ENCODE measurements at places on chromosomes 11 and 22. TPM values are rescaled to one million over a fixed set of nuclear protein-coding genes. Genes with fewer than 3 reads are reported as not detected.

The SYT8 gene
- total RNA-seq, result not detected

The CRYBB2 gene
- total RNA-seq, result not detected

The RASGRP2 gene
- 30.4 TPM for total RNA-seq

The PGA4 gene
- total RNA-seq, result not detected

The ABCG4 gene
- 1.4 TPM for total RNA-seq

The CHRDL2 gene
- total RNA-seq, result 4.2 TPM

The SLC22A12 gene
- total RNA-seq, result not detected

The APOL3 gene
- 29.5 TPM for total RNA-seq

The MFRP gene
- not detected for total RNA-seq

The E2F8 gene
- 2.2 TPM for total RNA-seq

The KIRREL3 gene
- 0.51 TPM for total RNA-seq

The PACSIN3 gene
- total RNA-seq, result 186 TPM

The TRIM6 gene
- total RNA-seq, result 1.3 TPM

The CTSW gene
- total RNA-seq, result 0.39 TPM

The MRGPRF gene
- 10.8 TPM for total RNA-seq

The GPHA2 gene
- total RNA-seq, result not detected

The ST14 gene
- total RNA-seq, result 6.0 TPM

The PLAAT5 gene
- total RNA-seq, result 4.0 TPM

The ARHGAP8 gene
- total RNA-seq, result 0.24 TPM

The TNRC6B gene
- 25.0 TPM for total RNA-seq

The OR2AT4 gene
- not detected for total RNA-seq

The RAB3IL1 gene
- 16.8 TPM for total RNA-seq

The ADM2 gene
- total RNA-seq, result 0.08 TPM

The ACTN3 gene
- not detected for total RNA-seq

The SEPTIN3 gene
- not detected for total RNA-seq

The SNX32 gene
- 0.37 TPM for total RNA-seq

The C11orf65 gene
- total RNA-seq, result 2.7 TPM

The OR2AG1 gene
- not detected for total RNA-seq

The KCTD14 gene
- 0.59 TPM for total RNA-seq

The B3GAT1 gene
- total RNA-seq, result not detected

The RDX gene
- 58.8 TPM for total RNA-seq

The TYR gene
- not detected for total RNA-seq

Data from right atrium auricular region (tissue), 2 donors.